ENCODE measurements at places on chromosomes 4 and X.

GRCh38 chr4:8076023-8076422 lies 82.6 kb downstream of the ABLIM2 start:
- DNase-seq = no peak

GRCh38 chr4:86015412-86016350 lies 344.2 kb downstream of the MAPK10 start:
- no peak for DNase-seq

DNA sequence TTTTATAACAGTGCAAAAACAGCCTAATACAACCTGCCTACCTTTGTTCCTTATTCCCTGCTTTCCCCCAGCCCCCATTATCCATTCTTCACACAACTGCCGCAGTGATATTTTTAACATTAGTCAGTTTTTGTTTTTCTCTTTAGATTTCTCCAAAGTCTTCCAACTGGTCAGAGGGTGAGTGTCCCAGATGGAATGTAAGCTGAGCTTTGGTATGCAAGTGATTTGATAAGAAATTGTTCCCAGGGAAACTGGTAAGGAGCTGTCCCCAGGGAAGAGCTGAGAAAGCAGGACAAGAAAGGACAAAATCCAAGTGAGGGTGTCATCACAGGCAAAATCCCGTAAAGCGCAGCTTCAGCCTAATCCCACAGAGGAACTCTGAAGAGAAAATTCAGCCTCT lies 475.5 kb upstream of the ADGRL3 start:
- DNase-seq = no peak

GRCh38 chr4:108991551-108992328 lies 228.9 kb upstream of the ETNPPL start:
- no peak for DNase-seq

DNA sequence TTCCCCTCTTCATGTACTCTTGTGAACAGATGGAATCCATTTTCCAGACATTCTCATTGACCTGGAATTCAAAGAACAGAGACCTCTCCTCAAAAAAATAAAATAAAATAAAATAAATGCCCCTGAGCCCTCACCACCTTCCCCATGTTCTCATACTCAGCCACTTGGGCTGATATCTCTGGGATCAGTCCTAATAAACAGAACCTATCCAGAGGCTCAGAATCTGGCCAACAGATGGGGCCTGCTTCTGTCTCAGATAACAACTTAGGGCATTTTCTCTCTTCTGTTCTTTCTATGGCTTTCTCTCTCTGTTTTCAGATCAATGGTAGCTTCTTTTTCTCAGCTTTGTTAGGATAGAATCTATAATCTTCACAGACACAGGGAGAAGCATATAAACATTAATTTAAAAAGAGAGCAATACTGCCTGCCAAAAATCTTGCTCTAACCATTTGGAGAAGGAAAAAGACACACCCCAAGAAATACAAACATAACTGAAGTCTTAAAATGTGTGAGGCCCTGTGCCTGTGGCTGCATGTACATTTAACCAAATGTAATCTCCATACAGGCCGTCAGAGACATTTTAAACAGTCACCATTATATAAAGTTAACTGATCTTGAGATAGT lies 907.1 kb downstream of the FAT4 start:
- no peak for DNase-seq

DNA sequence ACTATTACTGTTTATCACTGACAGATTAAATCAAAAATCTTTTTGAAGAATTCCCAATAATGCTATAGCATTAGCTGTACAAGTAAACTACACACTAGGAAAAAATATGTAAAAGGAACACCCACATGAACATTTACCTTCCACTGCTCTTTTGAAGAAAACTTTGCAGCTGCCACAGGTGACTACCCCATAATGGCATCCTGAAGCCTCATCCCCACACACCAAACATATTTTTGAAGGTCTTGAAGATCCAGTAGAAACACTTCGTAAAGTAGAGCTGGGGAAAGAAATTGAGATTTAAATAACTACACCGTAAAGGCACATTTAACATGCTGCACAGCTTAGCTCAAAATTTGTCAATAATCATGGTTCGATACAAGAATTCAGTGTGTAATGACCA lies 182.4 kb downstream of the NR3C2 start:
- no peak for DNase-seq

GRCh38 chr4:156475322-156475721 lies 496.3 kb downstream of the PDGFC start:
- DNase-seq = no peak

DNA sequence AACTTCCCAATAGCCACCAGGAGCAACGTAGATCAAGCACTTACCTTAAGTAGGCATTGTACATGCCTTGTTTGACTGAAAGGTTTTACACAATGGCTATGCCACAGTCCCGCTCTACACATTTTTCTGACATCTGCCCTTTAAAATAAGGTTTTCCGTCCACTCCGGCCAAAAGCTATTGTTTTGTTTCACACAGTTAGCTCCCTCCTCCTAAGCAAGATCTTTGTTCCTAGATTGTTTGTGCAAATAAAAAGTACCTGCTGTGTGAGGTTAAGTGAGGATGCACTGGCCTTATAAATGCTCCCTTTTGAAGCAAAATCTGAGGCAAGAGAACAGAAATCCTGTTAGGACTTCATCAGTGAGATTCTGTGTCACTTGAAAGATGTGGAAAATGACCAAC lies 11.8 kb downstream of the SCD5 start:
- DNase-seq = no peak

- DNase-seq = peak; percentile 14
These were observed 47.8 kb upstream of the HSD17B10 start for GRCh38 chrX:53481816-53482465.

DNA sequence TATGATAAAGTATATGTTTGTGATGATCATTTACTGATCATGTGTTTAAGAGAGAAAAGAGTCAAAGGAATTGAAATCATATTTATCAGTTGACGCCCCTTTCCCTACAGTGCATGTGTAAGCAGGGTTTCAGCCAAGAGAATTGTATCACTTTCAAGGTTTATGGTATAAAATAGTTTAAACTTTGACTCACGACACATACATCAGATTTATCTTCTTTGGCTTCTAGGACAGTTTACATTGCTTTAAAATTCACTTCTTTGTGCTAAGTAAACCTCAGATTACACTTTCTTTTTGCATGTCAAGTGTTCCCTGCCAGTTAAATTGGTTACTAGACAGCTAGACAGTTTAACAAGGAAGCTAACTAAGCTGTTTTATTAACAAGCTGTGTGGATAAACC lies 86.3 kb upstream of the MYOZ2 start:
- DNase-seq = no peak

GRCh38 chrX:45527834-45528233 lies 327.2 kb upstream of the DIPK2B start:
- DNase-seq = no peak
